ENCODE measurements at places on chromosomes 4 and X. TPM values are rescaled to one million over a fixed set of nuclear protein-coding genes. Genes with fewer than 3 reads are reported as not detected.

DNA sequence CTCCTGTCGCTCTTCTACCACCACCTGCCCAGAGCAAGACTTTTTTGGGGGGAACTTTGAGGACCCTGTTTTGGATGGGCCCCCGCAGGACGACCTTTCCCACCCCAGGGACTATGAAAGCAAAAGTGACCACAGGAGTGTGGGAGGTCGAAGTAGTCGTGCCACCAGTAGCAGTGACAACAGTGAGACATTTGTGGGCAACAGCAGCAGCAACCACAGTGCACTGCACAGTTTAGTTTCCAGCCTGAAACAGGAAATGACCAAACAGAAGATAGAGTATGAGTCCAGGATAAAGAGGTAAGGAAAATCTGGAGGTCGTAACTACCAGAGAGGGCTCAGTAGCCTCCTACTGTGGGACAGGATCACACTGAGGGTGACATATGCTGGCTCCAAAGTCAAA lies 364.5 kb downstream of the MAPK10 start:
- no peak for DNase-seq

RGN gene
- total RNA-seq = 0.07 TPM

DNA sequence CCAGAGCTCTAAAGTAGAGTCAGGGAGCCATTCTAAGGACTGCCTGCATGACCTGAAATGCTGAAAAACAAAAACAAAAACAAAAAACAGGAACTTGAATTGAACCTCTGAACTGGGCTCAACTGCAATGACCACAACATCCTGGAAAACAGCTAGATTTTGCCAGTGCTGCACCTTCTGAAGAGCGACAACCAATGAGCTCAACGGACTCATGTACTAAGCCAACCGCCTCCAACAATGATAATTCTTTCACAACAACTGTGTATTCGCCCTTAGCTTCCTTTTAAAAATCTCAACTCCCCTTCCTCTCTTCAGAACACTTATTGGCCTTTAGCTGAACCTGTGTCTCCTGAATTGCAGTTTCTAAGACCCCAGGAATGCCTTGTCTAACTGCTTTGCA lies 69.8 kb downstream of the HAUS3 start:
- DNase-seq = no peak

DNA sequence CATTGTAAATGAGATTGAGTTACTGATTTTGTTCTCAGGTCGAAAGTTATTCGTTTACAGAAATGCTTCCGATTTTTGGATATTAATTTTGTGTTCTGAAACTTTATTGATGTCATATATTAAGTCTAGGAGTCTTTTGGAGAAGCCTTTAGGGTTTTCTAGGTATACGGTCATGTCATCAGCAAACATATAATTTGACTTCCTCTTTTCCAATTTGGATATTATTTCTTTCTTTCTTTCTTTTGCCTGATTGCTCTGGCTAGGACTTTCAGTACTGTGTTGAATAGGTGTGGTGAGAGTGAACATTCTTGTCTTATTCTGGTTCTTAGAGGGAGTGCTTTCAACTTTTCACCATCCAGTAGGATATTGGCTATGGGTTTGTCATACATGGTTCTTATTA lies 35.4 kb upstream of the PDLIM5 start:
- DNase-seq = no peak

MYOZ2 gene
- total RNA-seq = not detected

- no peak for DNase-seq
These were observed 6.6 kb upstream of the ENOX2 start for GRCh38 chrX:130909469-130910136.

ALB gene
- not detected for total RNA-seq

DNA sequence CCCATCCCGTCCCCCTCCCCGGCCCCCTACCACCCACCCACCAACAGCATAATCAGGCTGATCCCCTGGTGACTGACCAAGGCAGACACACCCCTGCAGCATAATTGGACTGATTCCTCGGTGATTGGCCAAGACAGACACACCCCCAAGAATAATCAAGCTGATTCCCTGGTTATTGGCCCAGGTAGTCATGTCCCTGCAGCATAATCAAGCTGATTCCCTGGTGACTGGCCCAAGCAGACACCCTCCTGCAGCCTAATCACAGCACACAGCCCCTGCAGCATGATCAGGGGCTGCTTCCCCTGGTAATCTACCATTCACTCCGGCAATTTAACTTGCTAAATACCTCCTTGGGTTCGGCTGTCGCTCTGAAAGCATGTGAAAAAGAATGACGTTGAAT lies 47.5 kb upstream of the STS start:
- DNase-seq = no peak

DNA sequence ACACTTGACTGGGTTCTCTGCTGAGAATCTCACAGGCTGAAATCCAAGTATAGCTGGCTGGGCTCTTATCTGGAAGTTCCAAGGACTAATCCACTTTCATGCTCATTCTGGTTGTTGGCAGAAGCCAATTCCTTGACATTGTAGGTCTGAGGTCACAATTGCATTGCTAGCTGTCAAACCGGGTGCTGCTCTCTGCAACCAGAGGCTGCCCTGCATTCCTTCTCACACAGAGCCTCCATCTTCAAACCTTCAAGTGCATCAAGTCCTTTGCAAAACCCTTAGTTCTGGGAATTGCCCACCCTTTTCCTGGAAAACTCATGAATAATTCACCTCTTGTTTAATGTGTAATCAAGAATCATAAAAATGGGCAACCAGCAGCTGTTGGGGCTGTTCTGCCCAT lies 404.2 kb downstream of the KCNIP4 start:
- DNase-seq = no peak

DNA sequence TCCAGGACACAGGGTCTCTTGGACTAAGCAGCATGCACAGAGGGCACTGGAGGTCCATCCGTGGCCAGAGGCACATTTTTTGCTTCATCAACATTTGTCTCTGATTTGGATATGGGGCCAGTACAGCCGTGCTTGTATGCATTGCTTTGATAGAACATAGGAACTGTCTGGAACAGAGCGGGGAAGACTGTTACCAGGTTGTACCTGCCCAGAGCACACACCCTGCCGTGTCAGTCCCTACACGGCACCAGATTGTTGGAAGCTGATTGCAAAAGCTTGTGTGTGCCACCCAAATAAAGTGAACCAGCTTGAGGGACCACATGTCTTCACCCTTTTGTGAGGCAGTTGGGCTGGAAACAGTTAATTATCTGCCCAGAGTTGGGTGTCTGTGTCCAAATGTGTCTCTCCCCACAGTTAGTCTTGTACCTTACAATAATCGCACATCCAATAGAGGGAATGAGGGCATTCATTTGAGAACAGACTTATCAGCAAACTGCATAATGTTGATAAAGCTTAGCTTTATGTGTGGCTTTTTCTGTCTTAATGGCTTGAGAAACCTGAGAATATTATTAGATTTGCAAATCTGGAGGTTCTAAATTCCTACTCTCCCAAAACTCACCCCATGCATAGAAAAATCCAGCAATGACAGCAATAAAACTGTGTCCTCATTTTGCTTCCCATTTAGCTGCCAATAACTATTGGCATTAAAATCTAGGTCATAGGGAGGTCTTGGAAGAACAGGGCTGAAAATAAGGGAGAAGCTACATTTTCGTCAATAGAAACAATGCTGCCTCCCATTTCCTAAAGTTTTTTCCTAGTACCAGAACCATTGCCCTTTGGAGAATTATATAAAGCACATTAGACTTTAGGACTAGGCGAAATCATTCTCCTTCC lies 21.2 kb downstream of the KLF3 start:
- no peak for DNase-seq

GRCh38 chrX:28966331-28966730 lies 379.1 kb downstream of the IL1RAPL1 start:
- DNase-seq = no peak

FHDC1 gene
- 2.3 TPM for total RNA-seq

GRCh38 chr4:176784816-176785215 lies 7.9 kb downstream of the VEGFC start:
- DNase-seq = no peak

GRCh38 chr4:125428832-125429231 lies 114.1 kb downstream of the FAT4 start:
- no peak for DNase-seq

CLGN gene
- not detected for total RNA-seq

TMPRSS11D gene
- total RNA-seq = 0.99 TPM

DNA sequence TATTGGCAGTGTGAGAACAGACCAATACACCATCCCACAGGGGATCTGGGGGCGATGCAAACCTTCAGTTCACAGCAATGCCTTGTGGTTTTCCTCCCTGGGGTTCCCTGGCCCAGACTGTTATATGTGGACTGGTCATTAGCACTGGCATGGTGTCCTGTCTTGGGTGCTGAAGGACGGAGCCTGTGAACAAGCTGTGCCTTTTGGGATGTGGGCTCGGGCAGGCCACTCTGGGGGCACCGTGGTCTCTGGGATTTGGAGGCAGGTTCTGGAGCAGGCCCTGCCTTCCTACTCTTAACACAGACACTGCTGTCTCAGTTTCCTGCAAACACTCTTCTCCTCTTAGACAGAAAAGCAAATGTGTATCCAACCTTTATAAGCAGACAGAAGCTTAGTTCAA lies 93.0 kb upstream of the ADRA2C start:
- no peak for DNase-seq

DNA sequence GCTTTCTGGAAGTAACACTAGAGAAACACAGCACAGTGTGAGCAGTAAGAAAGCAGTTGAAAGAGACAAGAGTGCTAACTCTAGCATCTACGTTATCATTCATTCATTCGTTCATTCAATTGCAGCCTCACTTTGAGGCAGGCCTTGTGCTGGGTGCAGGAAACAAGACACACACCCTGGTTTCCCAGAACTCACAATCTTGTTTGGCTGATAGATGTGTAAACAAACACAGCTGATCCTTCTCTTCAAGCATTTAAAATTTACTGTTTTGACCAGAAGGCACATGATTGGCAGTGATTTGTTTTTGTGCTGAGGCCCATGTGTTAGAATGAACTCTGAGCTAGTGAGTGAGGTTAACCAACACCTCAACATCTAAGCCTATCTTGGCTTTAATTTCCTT lies 20.4 kb upstream of the TBC1D9 start:
- DNase-seq = no peak

DNA sequence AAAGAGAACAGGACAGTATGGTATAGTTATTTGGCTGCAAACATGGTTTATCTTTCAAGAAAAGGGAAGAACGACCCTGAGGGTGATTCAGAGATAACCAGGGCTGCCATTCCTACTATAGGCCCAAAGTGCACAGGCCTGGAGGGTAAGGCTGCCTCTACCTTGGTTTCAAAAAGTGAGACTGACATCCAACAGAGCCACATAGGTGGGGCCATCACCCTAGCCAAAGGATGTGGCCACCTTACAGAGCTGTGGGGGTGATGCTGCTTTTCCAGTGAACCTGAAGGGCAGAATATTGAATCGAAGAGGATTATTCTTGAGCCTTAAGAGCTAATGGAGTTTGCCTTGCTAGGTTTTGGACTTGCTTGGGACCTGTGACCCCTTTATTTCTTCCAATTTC lies 15.7 kb downstream of the SH2D1A start:
- DNase-seq = no peak

ABCG2 gene
- 2.2 TPM for total RNA-seq
